ENCODE measurements at places on chromosomes 5 and 9. TPM values are rescaled to one million over a fixed set of nuclear protein-coding genes. Genes with fewer than 3 reads are reported as not detected.

GRCh38 chr9:99231711-99232110 is 9.6 kb downstream of the SEC61B start:
- DNase-seq, result no peak
- H3K4me1 ChIP-seq, result peaks cover 4% of the 10 kb centered on the region
- H3K27me3 ChIP-seq, result no peaks in the 10 kb centered on the region
- H3K36me3 ChIP-seq, result peaks cover 20% of the 10 kb centered on the region
- H3K4me3 ChIP-seq, result no peak overlapping the region
- no peak overlapping the region for H3K27ac ChIP-seq

GRCh38 chr5:8239198-8239597 is 370.2 kb downstream of the MTRR start:
- peaks cover 10% of the 10 kb centered on the region for H3K27me3 ChIP-seq
- no peak overlapping the region for H3K27ac ChIP-seq
- no peaks in the 10 kb centered on the region for H3K36me3 ChIP-seq
- H3K4me3 ChIP-seq, result no peak overlapping the region
- no peak for DNase-seq

DNA sequence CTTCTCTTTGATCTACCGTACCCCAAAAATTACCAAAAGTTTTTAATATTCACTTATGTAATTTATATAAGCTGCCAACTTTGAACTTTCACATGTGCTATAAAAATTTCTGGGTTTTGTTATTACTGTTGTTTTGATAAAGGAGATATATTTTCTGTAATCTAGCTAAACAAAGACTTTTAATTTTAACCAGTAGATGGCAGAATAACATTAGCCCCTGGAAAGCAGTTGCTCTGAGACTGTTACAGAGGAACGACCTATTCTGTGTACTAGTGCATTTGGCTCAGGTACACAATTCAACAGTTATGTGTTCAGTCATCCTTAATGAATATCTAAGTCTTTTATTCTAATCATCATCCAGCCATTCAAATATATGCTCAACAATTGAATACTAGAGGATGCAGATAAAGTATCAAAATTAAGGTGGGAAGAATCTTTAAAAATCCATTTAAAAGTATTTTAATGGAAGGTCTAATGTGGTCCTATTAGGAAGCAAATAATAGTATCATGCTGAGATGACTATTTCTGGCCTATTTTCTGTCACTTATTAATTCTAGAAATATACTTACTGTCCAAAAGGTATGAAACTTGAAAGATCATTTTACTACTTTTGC is 8.6 kb downstream of the KLHL9 start:
- H3K4me1 ChIP-seq, result peaks cover 4% of the 10 kb centered on the region
- no peak overlapping the region for H3K27ac ChIP-seq
- no peaks in the 10 kb centered on the region for H3K27me3 ChIP-seq
- no peak overlapping the region for H3K4me3 ChIP-seq
- no peak for DNase-seq

DNA sequence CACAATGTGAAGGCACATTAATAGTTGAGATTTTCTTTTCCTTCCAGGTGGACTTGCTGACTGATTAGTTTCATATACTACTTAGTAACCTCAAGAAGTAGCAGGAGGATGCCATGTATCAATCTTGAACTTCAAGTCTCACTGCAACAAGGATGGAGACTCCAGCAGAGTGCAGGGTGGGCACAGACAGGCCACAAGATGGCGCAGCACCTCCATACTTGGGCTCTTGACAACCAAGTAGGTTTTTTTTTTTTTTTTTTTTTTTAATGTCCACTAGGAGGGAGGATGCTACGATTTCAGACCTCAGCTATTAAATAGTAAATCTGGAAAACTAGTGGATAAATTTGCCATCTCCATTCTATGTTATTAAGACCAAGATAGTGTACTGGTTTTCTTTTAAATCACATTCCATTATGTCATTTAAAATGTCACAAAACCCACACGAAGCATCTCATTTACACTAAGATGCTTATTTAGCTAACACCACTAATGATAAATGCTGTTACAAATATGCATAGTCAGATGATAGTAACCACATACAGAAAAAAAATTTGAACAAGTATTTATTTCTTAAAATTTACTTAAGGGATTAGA is 58.6 kb downstream of the IL6ST start:
- DNase-seq, result peak; percentile 72
- H3K36me3 ChIP-seq, result peaks cover 1% of the 10 kb centered on the region
- H3K27ac ChIP-seq, result no peak overlapping the region
- H3K4me3 ChIP-seq, result no peak overlapping the region
- no peaks in the 10 kb centered on the region for H3K27me3 ChIP-seq
- peaks cover 5% of the 10 kb centered on the region for H3K4me1 ChIP-seq

GRCh38 chr9:16139774-16140173 is 586.9 kb downstream of the CCDC171 start:
- no peak overlapping the region for H3K27ac ChIP-seq
- peaks cover 2% of the 10 kb centered on the region for H3K4me1 ChIP-seq
- DNase-seq, result no peak
- peaks cover 3% of the 10 kb centered on the region for H3K27me3 ChIP-seq

DNA sequence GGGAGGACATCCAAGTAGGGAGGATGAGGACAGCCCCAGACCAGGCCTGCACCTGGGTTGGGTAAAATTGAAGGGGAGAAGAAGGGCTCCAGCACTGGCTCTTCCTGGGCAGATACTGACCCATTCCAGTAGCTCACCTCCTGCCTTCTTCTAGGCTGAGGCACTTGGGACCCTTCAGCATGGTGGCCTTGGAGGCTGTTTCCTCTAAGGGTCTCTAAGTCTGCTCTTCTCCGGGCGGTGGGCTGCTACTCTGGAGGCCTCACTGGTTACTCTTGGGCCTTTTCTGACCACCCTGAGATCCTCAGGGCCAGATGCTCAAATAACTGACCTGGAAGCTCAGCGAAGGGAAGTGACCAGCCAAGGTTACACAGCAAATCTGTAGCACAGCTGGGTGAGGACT is 2.8 kb upstream of the TIFAB start:
- H3K4me3 ChIP-seq, result no peak overlapping the region
- H3K4me1 ChIP-seq, result peaks cover 3% of the 10 kb centered on the region
- peaks cover 31% of the 10 kb centered on the region for H3K27me3 ChIP-seq
- H3K27ac ChIP-seq, result no peak overlapping the region
- DNase-seq, result no peak

DNA sequence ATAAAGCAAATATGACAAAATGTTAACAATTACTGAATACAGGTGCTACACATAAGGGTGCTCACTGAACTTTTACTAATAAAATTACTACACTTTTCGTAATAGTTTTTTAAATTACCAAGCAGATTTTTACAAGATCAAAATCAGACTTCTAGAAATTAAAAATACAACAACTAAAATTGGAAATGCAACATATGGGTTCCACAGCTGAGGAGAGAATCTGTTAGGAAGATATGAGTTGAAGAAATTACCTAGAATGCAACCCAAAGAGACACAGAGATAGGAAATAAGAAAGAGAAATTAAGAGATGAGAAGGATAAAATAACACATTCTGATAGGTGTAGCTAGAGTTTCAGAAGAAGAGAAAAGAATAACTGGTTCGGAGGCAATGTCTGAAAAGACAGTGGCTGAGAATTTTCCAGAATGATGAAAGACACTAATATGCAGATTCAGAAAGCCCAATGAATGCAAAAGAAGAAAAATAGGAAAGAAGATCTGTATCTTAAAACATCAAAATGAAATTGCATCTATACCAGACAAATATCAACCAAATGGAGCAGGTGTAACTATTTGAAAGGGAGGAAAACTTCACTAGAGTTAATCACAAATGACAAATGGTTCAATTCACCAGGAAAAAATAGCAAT is 95.8 kb downstream of the MAPKAP1 start:
- H3K4me1 ChIP-seq, result peaks cover 5% of the 10 kb centered on the region
- H3K27ac ChIP-seq, result no peak overlapping the region
- no peaks in the 10 kb centered on the region for H3K36me3 ChIP-seq
- H3K4me3 ChIP-seq, result no peak overlapping the region

DNA sequence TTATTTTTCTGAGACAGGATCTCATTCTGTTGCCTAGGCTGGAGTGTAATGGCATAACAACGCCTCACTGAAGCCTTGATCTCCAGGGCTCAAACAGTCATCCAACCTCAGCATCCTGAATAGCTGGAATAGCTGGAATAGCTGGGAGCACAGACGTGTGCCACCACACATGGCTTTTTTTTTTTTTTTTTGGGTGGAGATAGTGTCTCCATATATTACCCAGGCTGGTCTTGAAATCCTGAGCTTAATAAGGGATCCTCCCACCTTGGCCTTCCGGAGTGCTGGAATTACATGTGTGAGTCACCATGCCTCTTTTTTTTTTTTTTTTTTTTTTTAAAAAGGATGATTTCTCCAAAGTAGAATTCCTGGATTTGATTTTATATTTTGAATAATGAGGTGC is 60.7 kb downstream of the NSD1 start:
- H3K36me3 ChIP-seq, result peaks cover 24% of the 10 kb centered on the region
- H3K4me1 ChIP-seq, result no peaks in the 10 kb centered on the region
- DNase-seq, result no peak
- H3K27me3 ChIP-seq, result no peaks in the 10 kb centered on the region
- no peak overlapping the region for H3K4me3 ChIP-seq

- no peak for DNase-seq
- no peaks in the 10 kb centered on the region for H3K36me3 ChIP-seq
- H3K27ac ChIP-seq, result peak overlapping the region; percentile 86
Measured at GRCh38 chr9:36136894-36137391, 410 bp downstream of the GLIPR2 start.

Gene ADAMTS6
- total RNA-seq, result 13.0 TPM

Gene SMIM33
- total RNA-seq, result not detected

Gene NEURL1B
- 4.0 TPM for total RNA-seq

Gene LHX2
- 0.24 TPM for total RNA-seq

Gene STK32A
- 1.3 TPM for total RNA-seq

Gene SLCO4C1
- total RNA-seq, result 4.0 TPM

Gene PCA3
- total RNA-seq, result 0.31 TPM
